ENCODE measurements at places on chromosomes 5 and 9.

DNA sequence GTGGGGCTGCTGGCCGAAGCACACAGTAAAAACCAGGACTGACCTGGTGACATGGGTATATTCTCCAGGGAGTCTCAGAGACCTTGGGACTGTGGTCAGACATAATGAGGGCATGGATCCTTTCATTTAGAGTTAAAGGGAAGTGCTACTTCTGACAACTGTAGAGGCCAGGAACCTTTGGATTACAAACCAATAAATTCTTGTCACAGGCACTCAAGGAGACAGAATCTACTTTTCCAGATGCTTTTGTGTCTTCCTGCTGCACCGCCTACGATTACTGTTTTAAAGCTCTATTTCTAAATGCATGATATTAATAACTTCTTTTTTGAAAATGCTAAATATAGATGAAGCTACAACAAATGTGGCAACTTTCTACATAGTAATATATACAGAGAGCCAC is 106.5 kb upstream of the LPAR1 start:
- no peak for DNase-seq

DNA sequence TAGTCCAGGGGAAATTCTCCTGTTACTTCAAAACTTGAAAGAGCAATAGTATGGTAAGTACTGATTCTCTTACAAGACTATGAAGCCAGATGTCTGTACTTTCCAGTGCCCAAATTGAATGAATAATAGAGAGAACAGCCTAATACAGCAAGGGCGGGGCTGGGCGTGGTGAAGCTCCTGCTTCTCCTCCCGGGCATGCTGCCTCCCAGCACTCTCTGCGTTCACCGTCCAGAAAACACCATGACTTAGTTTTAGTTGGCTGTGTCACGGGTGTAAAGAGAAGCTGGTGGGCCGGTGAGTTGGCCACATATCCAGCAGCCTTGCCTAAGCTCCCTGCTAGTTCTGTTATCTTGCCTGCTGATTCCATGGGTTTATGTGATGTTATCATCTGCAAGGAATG is 40.7 kb upstream of the ADAMTS2 start:
- DNase-seq, result no peak

GRCh38 chr5:53069626-53070025 is 39.9 kb downstream of the MOCS2 start:
- peak; percentile 17 for DNase-seq

DNA sequence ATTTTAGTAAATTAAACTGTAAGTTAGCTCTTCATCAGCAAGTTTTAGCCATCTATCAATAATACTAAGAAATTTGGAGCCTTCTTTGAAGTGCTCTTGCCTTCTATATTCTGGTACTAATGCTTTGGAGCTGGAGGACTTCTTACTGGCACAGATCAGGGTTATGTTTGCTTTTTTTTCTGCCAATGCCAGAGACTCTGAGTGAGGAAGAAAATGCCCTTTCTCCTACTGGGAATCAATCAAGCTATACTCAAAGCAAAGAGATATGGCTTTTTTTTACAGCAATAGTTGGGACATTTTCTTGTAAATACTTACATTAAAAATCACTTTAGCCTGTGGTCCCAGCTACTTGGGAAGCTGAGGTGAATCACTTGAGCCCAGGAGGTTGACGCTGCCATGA is 4.3 kb downstream of the HSDL2 start:
- DNase-seq, result no peak

- DNase-seq, result no peak
These were observed 43.7 kb upstream of the PWWP2A start for GRCh38 chr5:160162910-160163309.

GRCh38 chr5:132023258-132024116 is 12.0 kb upstream of the ACSL6 start:
- no peak for DNase-seq

DNA sequence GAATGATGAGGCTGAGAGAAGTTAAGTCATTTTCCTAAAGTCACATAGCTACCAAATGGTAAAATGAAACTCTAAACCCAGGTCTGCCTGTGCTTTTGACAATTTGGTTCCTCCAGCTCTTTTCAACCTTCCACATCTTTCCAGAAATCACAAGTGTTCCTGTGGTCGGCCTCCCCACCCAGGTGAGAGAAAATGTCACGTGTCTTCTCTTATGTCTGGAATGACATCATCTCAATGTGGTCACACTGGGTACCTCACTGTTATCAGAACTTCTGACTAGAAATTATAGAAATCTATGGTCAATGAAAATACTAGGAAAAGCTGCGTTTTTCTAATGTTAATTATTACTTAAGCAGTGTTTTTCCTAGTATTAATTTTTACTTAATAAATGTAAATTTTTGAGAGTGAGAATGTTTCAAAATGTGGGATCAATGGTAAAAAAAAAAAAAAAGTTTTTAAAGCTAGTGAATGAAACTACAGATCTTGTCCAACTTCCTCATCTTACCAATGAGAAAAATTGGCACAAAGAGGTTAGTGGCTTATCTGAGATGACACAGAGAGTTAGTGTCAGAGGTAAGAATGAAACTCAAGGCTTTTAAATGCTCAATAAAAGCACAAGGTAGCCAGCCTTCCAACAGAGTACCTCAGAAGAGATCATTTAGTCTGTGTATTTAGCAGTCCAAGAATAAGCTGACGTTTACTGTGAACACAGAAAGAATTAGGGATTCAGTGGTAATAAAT is 228.7 kb upstream of the NR4A3 start:
- no peak for DNase-seq

DNA sequence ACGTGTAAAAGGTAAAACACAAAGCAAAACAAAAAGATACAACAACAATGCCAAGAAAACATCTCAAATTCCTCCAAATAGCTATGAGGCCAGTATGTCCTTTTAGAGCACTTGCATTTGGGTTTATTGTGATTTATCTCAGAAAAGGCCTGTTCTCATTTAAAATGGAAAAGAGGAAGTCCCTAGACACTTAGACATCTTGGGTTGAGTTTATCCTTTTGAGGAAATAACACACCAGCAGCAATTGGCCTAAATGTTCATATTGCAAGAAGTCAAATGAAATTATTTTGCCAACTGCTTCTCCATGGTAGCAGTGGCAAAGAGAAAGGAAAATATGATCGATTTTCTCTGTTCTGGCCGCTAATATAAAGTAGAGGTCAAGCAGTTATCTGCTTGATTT is 43.6 kb upstream of the TRMT10B start:
- no peak for DNase-seq

DNA sequence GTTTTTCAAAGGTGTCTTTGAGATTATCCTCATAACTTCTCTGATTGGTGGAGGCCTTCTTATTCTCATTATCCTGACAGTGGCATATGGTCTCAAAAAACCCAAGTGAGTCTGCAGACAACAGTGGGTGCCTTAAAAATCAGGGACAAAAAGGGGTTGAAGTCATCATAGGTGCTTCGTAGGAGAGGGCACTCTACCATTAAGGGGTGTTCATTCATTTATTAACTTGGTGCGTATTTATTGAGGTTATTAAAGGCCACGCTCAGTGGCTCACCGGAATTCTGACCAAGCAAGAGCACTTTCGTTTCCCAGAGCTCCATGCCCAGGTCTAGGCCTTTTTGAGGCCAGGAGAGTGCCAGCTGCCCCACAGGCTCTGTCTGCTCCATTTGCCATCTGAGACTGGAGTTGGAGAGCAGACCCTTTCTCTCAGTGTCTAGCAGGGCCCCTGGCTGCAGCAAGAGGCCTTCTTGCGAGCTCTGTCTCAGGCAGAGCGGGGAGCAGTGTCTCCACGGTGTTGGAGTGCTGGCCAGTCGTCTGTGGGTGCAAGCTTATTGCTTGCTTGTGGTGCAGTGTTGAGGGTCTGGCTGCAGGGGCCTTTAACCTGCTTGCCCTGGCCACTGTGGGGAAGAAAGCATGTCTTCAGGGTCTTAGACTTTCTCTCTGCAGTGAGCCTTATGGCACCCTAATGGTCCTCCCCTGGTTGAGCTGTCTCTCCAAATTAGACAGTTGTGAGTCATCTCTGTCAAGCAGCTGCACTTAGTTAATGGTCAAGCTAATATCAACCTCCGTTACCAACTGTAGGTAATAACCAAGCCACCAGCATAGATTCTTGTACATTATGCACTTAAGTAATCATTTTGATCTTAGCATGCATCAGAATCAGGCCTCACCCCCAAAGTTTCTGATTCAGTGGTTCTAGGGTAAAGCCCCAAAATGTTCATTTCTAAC is 62.6 kb downstream of the IL31RA start:
- DNase-seq, result no peak

DNA sequence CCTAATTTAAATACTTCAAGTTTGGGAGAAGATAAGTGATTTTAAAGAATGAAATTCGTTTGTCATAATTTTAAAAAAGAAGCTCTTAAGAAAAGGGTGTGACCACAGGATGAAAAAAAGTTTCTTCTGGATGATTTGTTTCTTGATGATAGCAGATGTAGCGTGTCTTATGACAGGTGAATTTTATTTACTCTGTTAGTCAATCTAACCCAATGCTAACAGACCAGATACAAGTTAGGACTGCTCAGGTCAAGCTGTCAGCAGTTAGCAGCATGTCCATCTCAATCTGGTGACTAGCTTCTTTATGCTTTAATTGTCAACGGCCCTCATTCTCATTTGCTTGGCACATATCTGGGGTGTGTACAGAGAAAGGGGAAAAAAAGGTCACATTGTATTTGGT is 456.0 kb downstream of the BNC2 start:
- DNase-seq, result no peak
